ENCODE measurements at places on chromosomes 12 and 14.

GRCh38 chr12:14258575-14258940 lies 106.9 kb upstream of the ATF7IP start:
- DNase-seq, result no peak

DNA sequence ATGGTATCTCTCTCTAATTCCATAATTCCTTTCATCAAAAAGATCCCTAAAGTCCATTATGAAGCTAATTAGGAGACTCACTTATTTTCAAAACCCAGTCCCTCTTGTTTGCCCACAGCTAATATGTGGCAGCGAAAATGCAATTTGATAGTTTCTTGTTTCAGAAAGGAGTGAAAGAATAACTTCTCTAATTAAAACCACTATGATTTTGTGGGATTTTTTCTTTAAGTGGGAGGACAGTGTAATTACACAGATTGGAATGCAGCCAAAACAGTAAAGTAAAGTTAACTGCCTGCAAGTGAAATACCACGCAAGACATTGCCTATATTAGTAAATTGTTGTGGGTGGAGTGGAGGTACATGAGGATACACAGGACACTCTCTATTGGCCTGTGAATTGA lies 50.0 kb downstream of the PTPRO start:
- DNase-seq, result no peak

DNA sequence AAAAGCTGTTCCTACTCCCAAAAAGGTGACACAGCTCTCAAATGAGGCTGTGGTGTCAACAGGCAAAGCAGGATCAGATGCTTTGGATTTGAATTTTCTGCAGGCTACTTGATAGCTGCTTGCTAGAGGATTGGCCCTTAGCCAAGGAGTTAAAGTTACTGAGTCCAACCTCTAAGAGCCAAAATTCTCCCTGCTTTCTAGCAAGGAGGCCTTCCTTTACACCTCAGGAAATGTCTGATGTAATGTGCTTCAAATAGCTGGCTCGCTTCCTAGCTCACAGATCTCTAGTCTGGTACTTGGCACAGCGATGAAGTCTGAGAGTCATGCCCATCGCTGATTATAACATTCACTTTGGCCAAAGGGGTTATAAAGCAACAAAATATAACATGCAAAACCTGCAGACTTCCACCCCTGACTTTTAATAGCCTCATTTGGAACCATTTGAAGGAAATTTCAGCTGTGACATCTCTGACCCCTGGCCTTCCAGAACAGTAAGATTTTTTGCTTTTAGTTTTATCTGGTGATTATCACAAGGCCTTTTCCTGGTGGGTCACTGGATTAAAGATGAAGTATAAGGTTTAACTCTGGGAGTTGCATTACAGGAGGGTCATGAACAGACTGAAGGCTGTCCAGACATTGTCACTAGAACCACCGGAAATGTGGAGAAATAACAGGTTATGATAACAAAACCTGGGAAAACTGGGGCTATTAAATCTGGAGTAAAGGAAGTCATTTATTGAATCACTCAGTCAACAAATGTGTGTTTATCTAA lies 189.7 kb downstream of the EPS8 start:
- DNase-seq, result no peak

GRCh38 chr12:106720696-106721095 lies 53.8 kb upstream of the RIC8B start:
- no peak for DNase-seq

DNA sequence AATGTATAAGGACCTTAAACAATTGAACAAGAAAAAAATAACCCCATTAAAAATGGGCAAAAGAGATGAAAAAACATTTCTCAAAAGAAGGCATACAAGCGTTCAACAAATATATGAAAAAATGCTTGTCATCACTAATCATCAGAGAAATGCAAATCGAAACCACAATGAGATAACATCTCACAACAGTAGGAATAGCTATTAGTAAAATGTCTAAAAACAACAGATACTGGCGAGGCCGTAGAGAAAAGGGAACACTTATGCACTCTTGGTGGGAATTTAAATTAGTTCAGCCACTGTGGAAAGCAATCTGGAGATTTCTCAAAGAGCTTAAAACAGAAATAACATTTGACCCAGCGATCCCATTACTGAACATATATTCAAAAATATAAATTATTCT lies 769.8 kb upstream of the MGAT4C start:
- DNase-seq, result no peak

DNA sequence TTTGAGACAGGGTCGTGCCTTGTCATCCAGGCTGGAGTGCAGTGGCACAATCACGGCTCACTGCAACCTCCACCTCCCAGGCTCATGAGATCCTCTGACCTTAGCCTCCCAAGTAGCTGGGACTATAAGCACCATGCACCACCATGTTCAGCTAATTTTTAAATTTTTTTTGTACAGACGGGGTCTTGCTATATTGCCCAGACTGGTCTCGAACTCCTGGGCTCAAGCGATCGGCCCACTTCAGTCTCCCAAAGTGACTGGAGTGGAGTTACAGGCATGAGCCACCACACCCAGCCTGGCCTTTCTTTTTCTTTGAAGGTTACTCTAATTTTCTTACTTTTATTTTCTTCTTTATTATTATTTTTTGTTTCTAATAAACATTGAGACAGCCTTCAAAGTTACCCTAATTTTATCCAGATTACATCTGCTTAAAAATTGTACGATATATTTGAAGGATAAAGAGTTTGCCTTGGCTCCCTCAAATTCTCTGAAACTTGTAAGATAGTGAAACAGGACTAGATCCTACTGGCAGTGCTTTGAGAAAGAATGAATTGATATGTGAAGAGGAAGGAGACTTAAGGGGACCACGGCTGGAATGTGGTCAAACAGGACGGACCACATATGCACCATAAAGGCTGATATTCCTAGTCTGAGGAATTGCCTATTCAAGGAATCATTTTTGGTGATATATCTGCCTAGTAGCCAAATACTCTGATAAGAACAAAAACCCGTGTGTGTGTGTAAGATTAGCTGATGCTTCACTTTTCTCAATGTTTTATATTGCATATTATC lies 14.1 kb upstream of the SINHCAF start:
- DNase-seq, result no peak

GRCh38 chr12:65891219-65891618 lies 66.9 kb downstream of the HMGA2 start:
- no peak for DNase-seq

- DNase-seq, result no peak
Measured at GRCh38 chr12:121872546-121873215, 14.0 kb upstream of the HPD start.

GRCh38 chr12:94699801-94700200 lies 49.4 kb upstream of the TMCC3 start:
- DNase-seq, result no peak

Data from activated CD4-positive, CD25-positive, alpha-beta regulatory T cell treated with anti-CD3 and anti-CD28 coated beads, Interleukin-2, amount 50 U/mL, for 16 hours (primary cell).